ENCODE measurements at places on chromosomes 6 and 20.
A peak's percentile ranks its signal among the peaks of the same experiment; 100 is the strongest.

GRCh38 chr6:76770281-76770680, 693.0 kb downstream of the HTR1B start:
- no peak for DNase-seq

DNA sequence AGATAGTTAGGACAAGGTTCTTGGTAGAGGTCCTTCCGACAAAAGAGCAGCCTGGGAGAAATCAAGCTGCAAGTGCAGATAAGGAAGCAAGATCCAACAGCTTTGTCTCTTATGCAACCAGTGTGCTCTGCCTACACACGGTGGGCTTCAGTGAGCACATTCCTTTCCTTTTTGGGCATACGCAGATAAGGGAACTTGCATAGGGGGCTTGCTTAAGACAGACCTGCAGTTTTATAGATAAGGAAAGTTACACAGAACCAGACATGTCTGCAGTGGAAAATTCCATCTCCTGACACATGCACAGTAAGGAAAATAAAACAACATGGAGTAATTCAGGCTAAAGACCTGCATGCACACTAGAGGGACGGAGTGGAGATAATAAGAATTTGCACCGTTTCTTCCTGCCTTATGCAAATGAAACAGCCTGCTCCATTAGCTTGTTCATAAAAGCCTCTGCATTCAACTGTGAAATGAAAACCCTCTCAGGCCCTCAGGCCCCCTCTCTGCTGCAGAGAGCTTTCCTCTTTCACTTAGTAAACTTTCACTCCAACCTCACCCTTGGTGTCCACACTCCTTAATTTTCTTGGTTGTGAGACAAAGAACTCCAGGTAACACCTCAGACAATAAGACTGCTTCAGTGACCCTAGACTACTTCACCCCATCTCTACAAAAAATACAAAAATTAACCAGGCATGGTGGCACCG, 97.5 kb upstream of the MYLIP start:
- DNase-seq: no peak

DNA sequence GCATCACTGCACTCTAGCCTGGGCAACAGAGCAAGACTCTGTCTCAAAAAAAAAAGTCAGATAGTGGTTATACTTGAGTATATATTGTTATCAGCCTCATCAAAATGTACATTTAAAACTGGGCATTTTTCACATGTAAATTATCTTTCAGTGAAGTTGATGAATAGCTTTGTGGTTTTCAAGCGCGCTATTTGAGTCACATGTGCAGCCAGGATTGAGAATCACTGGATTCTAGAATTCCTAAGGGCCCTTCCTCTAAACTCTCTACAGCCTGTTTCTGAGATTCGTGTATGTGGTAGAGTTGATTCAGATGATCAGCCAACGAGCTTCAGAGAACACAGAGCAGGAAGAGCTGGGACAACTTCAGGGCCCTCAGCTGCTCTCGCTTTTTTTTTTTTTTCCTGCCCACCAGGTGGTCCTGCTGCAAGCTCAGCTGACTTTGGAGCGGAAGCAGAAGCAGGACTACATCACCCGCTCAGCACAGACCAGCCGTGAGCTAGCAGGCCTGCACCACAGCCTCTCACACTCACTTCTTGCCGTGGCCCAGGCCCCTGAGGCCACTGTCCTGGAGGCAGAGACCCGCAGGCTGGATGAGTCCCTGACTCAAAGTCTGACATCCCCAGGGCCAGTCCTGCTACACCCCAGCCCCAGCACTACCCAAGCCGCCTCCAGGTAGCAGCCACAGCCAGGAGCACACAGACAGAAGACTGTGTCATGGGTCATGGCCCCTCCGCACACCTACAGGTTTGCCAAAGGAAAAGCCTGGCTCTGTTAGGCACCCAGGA, 18.3 kb downstream of the C20orf173 start:
- DNase-seq: no peak

DNA sequence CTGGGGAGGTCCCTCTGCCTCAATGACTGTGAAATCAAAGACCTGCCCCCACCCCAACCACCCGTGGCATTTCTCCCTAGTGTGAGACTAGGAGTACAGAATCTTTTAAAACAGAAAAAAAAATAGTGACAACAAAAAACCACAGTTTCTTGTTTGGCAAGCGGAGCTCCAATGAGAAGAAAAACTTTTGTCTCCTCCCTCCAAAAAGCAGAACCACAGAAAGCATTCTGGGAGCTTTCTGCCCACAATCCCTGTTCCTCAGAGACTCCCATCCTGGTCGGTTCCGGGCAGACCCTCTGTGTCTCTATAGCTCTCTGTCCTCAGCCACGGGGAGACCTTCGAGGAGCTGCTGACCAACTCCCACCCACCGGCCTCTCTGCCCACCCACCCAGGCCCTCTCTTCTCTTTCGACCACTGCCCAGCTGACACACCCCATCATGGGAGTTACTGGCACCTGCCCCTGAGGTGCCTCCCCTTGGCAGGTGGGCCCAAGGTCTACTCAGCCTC, 4.9 kb downstream of the PREX1 start:
- DNase-seq: no peak

GRCh38 chr6:156396791-156397418, 380.3 kb upstream of the ARID1B start:
- no peak for DNase-seq

DNA sequence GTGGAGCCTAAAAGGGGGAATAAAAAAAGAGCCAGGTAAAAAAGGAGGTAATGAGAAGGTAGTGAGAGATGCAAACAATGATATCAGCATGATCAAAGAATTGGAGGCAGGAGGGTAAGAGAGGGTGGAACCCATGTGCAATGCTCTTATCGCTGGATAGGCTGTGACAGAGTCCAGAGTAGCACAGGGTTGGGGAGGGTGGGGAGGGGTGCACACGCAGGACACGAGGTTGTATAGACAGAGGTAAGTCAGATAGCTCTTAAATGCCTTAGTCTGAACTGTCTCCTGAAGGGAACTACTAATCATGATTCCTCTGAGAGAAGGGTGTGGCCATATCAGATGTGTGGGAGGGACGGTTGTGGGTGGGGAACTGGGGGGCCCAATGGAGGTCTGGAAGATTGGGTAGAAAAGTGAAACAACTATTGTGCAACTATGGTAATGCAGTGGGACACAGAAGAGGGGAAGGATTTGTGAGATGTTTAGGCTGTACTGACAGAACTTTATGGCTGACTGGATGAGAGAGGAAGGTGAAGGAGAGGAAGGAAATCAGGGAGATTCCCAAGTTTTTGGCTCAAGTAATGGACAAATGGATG, 354.8 kb downstream of the BTBD9 start:
- no peak for DNase-seq

- no peak for DNase-seq
Measured at GRCh38 chr20:22346716-22347115, 237.7 kb downstream of the FOXA2 start.

- no peak for DNase-seq
Measured at GRCh38 chr6:157631412-157631811, 191.6 kb upstream of the SNX9 start.

DNA sequence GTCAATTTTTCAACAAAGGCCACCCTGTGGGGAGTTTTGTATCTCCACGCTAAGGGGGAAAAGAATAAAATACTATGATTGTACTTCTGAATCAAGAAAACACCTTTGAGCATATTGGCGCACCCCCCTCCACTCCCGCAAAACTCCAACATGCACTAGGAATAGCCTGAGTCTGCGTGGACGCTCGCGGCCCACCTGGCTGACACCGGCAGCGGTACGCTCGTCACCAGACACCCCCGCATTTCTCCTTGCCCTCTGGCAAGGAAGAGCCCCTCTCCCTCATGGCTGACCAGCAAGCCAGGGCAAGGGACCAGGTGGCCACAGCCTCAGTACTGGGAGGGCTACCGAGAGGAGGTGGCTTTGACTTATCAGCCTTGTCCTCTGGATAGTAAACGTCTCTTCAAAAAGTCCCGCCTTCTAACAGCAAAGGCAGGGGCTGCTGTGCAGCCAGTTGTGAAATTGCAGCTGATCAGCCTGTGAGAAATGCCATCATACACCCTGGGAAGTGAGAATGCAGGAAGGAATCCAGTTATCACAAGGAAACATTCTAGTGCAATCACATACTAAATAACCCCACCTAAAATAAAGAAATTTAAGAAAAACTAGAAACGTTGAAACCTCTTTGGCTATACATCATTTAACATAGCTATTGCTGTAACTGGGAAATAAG, 84.2 kb downstream of the HUS1B start:
- DNase-seq: no peak

GRCh38 chr6:131107151-131107550, 28.1 kb upstream of the AKAP7 start:
- DNase-seq: no peak

GRCh38 chr6:33298773-33299236, at the start of gene RGL2:
Gene RGL2, minus strand, starts transcription at chr6:33298942. Its CDS starts 332 bp downstream, at chr6:33298610.
- no peak for DNase-seq

GRCh38 chr20:36268440-36269342, 32.4 kb downstream of the AAR2 start:
- DNase-seq: no peak

GRCh38 chr6:30744054-30744805, at the start of gene IER3:
Gene IER3, minus strand, starts transcription at chr6:30744547. Its CDS starts 29 bp downstream, at chr6:30744518.
- peak; percentile 52 for DNase-seq

Measured in stimulated activated CD4-positive, alpha-beta T cell treated with anti-CD3 and anti-CD28 coated beads, Interleukin-1b, Interleukin-23, amount 100 ng/mL, for 1 hour (primary cell).